Body of pancreas (tissue), 4 donors: ENCODE measurements at places on chromosomes 13 and 19.

DNA sequence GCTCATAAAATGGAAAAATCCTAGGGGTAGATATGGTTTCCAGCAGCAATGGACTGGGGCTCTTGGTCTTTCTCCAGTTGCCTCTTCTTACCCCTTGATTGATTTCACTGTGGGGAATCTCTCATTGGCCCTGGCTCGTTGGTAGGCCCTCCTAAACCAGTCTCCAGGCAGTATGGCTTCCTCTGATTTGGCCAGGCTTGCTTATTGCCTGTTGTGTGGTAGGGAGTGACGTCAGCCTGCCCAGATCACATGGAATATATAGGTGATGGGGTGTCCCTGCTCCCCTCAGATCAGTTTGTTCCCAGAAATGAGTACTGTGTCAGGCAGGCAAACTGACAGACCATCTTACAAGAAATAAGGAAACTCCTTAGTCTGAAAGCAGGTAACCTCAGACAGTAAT is 5.7 kb upstream of the SELENOV start:
- no peak for DNase-seq

DNA sequence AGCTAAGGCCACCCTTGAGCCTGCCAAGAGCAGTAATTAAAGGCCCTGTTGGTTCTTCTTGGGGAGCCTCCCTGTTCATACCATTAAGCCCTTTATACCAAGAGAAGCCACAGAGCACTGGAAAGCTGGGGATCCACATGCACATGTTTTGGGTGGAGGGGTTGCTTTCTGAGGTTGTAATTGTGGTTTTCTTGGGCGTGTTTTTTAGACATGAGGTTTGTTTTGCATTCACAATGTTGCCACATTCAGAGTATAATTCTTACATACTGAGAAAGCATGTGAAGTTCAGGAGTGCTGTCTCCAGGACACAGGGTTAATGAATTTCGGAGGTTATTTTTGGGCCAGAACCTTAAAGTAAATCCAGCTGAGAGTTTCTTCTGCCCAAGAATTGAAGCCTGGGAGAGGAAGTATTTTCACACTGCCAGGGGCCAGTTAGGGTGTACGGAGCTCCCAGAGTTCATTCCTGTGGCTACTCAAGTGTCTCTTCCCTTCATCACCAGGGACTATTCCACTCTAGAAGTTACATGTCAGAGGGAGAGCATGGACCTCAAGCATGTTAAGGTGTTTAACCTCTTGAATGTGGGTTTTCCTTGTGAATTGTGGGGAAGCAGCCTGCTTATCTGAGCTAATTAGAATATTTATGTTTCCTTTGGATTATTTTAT is 37.0 kb downstream of the ZNF136 start:
- DNase-seq = no peak

DNA sequence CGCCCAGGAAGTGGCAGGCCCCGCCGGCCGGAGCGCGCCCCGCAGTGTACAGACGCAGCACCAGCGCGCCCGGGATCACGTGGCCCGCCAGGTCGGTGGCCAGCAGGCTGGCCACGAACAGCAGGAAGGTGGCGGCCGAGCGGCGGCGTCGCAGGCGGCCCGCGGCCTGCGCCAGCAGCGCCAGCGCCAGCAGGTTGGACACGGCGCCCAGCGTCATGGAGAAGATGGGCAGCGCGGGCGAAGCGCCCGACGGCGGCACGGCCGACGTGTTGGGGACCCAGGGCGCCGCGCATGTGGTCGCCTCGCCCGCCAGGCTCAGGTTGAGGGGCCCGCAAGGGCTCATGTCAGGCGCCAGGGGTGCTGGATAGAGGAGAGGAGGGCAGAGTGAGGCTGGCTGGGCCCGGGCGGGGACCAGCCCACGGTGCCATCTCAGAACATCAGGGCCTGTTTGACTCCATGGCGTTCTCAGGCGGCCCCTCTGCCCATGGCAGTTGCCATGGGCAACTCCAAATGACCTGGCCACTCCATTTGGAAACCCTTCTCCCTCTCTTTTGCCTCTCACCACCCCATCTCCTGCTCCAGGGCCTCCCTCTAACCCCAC is 1.1 kb downstream of the PTGER1 start:
- DNase-seq = no peak

- no peak for DNase-seq
Observed at GRCh38 chr13:34419025-34419424, 523.0 kb upstream of the NBEA start.

GRCh38 chr13:33510350-33510970 is 224.9 kb upstream of the STARD13 start:
- DNase-seq = no peak

GRCh38 chr13:71661921-71662320 is 205.1 kb downstream of the DACH1 start:
- no peak for DNase-seq

- DNase-seq = no peak
Observed at GRCh38 chr19:14418856-14419105, 360 bp downstream of the DDX39A start.
